Keratinocyte (primary cell): ENCODE measurements at places on chromosomes 6 and 20.

DNA sequence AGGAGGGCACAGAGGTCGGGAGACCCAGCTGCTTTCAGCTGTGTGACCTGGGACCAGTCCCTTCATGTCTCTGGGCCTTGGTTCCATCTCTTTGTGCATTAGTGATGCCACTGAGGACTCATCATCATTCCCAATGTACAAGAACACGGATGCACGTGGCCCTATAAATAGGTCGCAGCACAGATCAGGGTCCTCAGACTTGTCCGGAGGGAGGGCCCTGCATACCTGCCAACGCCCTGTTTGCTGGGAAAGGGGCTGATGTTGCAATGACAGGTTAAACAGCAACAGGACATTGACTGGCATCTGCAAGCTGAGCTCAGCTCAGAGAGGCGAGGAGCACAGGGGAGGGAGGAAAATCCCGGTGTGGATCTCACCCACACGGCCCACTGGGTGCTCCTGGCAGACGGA is 21.8 kb downstream of the TGM2 start:
- H3K27me3 ChIP-seq, result no peaks in the 10 kb centered on the region
- H3K27ac ChIP-seq, result no peak overlapping the region
- peaks cover 20% of the 10 kb centered on the region for H3K4me1 ChIP-seq
- peaks cover 2% of the 10 kb centered on the region for H3K36me3 ChIP-seq
- no peak overlapping the region for H3K4me3 ChIP-seq

DNA sequence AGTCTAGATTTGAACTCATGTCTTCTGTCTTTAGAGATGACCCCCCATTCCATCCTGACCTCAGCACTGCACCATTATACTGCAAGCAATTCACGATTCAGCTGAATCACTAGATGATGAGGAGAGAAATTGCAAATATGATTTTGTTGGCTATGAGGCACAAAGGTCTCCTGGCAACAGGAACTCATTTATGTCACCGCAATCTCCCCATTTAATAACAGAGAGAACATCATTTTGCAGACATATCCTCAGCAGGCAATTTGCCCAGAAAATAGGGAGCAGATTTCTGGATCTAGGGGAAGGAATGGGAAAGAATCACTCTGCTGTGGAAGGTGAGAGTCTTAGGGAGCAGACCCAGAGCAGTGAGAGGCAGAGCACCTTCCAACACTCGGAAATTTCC is 303.0 kb downstream of the PAX1 start:
- DNase-seq, result no peak
- H3K36me3 ChIP-seq, result no peaks in the 10 kb centered on the region
- no peak overlapping the region for H3K27ac ChIP-seq
- H3K4me3 ChIP-seq, result no peak overlapping the region
- no peaks in the 10 kb centered on the region for H3K4me1 ChIP-seq

- H3K36me3 ChIP-seq, result peaks cover 42% of the 10 kb centered on the region
- H3K27ac ChIP-seq, result no peak overlapping the region
These were observed 62.7 kb downstream of the COL12A1 start for GRCh38 chr6:75143191-75143590.

DNA sequence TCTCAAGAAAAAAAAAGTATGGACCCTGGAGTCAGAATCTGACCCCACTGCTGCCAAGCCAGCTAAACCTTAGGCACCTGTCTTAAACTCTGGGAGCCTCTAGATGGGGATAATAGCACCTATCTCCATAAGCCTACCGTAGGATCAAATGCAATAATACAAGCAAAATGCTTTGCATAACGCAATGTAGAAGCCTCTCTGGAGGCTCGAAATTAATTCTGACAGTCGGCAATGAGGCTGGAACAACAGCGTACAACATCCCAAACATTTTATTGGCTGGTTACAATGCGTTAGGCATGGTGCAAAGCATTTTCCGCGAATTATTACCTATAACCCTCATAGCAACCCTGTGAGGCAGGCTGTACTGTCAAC is 521 bp downstream of the CDK5RAP1 start:
- H3K4me1 ChIP-seq, result peaks cover 28% of the 10 kb centered on the region
- no peaks in the 10 kb centered on the region for H3K27me3 ChIP-seq
- H3K4me3 ChIP-seq, result peak overlapping the region; percentile 87
- no peak for DNase-seq
- peak overlapping the region; percentile 64 for H3K27ac ChIP-seq
- H3K36me3 ChIP-seq, result no peaks in the 10 kb centered on the region

DNA sequence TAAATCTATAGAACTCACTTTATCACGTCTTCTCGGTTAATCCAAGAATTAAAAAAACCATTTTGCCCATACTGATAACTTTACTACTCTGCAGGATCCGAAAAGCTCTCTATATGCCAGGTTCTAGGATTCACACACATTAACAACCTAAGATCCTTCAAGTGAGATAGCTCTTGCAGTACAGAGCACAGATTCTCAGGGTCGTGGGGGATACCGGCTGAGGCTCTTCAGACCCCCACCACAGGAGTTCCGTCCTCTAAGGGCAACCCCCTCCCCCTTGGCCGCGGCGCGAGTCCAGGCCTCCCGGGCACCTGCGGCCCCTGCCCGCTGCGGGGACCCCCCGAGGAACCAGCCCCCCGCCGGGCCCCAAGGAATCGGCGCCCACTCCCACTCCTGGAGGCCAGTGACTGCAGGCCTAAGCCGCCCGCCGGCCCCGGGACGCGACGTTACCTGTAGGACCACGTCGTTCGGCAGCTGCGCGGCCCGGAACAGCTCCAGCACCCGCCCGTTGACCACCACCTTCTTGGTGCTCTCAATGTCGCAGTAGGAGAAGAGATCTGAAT is 892 bp downstream of the REPS1 start:
- no peak for DNase-seq
- no peaks in the 10 kb centered on the region for H3K36me3 ChIP-seq
- peak overlapping the region; percentile 95 for H3K4me3 ChIP-seq
- peak overlapping the region; percentile 81 for H3K27ac ChIP-seq
- H3K27me3 ChIP-seq, result no peaks in the 10 kb centered on the region

GRCh38 chr6:89353118-89353556 is 615 bp upstream of the UBE2J1 start:
- DNase-seq, result no peak
- peaks cover 11% of the 10 kb centered on the region for H3K4me1 ChIP-seq
- peak overlapping the region; percentile 94 for H3K4me3 ChIP-seq
- H3K27ac ChIP-seq, result peak overlapping the region; percentile 58
- peaks cover 4% of the 10 kb centered on the region for H3K27me3 ChIP-seq
- no peaks in the 10 kb centered on the region for H3K36me3 ChIP-seq

- H3K4me3 ChIP-seq, result no peak overlapping the region
- H3K36me3 ChIP-seq, result no peaks in the 10 kb centered on the region
- no peaks in the 10 kb centered on the region for H3K27me3 ChIP-seq
- no peaks in the 10 kb centered on the region for H3K4me1 ChIP-seq
- no peak overlapping the region for H3K27ac ChIP-seq
- DNase-seq, result no peak
These were observed 240.8 kb downstream of the PLCB1 start for GRCh38 chr20:8372824-8373380.

DNA sequence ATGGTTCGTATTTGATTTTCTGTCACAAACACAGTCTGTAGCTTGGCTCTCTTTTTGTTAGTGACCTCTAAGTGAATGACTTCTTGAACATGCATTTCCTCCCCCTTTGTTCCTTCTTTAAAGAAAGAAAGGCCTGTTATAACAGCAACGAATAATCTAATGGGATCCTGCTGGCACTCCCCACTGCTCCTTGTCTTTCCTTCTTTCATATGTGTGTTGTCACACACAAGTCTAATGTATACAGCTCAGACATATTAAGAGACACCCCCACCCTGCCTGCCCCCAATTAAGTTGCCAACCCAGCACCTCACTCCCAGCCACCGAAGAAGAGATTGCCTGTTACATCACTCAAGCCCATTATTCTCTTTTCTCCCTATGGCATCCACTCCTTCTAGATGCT is 4.9 kb upstream of the SAMD5 start:
- no peak overlapping the region for H3K27ac ChIP-seq
- no peaks in the 10 kb centered on the region for H3K36me3 ChIP-seq
- H3K4me3 ChIP-seq, result no peak overlapping the region
- H3K4me1 ChIP-seq, result peaks cover 8% of the 10 kb centered on the region

- H3K4me3 ChIP-seq, result no peak overlapping the region
- peaks cover 14% of the 10 kb centered on the region for H3K4me1 ChIP-seq
- no peak for DNase-seq
- H3K36me3 ChIP-seq, result no peaks in the 10 kb centered on the region
- no peaks in the 10 kb centered on the region for H3K27me3 ChIP-seq
- no peak overlapping the region for H3K27ac ChIP-seq
These were observed 101.2 kb downstream of the MYO6 start for GRCh38 chr6:75850026-75850833.

GRCh38 chr20:58127701-58128111 is 100.7 kb downstream of the ANKRD60 start:
- no peaks in the 10 kb centered on the region for H3K36me3 ChIP-seq
- H3K27me3 ChIP-seq, result peaks cover 24% of the 10 kb centered on the region
- peaks cover 29% of the 10 kb centered on the region for H3K4me1 ChIP-seq
- no peak overlapping the region for H3K27ac ChIP-seq

DNA sequence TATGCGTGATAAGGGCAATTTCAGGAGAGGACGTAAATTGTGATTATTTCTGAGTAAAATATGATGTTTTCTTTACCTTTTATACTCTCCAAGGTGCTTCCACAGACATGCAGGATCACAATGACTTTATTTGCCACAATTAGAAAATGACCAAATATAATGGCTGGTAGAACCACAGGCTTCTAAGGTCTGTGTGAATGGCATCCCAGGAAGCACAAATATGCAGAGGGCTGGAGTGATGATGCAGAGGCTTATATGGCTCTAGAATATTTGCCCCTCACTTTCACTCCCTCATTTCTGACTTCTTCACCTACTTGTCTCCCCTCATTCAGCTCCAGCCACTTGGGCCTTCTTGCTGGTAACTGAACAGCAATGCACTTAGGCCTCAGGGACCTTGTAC is 502.1 kb upstream of the MAP3K7 start:
- no peaks in the 10 kb centered on the region for H3K36me3 ChIP-seq
- H3K4me1 ChIP-seq, result no peaks in the 10 kb centered on the region
- H3K27me3 ChIP-seq, result no peaks in the 10 kb centered on the region
- DNase-seq, result no peak
- H3K27ac ChIP-seq, result no peak overlapping the region

- no peak overlapping the region for H3K27ac ChIP-seq
- H3K4me3 ChIP-seq, result no peak overlapping the region
- no peaks in the 10 kb centered on the region for H3K36me3 ChIP-seq
- no peak for DNase-seq
These were observed 4.8 kb upstream of the TUBB2B start for GRCh38 chr6:3232017-3232945.

- no peaks in the 10 kb centered on the region for H3K4me1 ChIP-seq
- H3K27me3 ChIP-seq, result no peaks in the 10 kb centered on the region
- DNase-seq, result no peak
- H3K36me3 ChIP-seq, result no peaks in the 10 kb centered on the region
- H3K27ac ChIP-seq, result no peak overlapping the region
- H3K4me3 ChIP-seq, result no peak overlapping the region
These were observed 94.2 kb upstream of the MBOAT1 start for GRCh38 chr6:20306491-20306890.

- no peak overlapping the region for H3K4me3 ChIP-seq
- H3K27ac ChIP-seq, result no peak overlapping the region
- no peaks in the 10 kb centered on the region for H3K27me3 ChIP-seq
- DNase-seq, result no peak
- H3K36me3 ChIP-seq, result no peaks in the 10 kb centered on the region
- no peaks in the 10 kb centered on the region for H3K4me1 ChIP-seq
These were observed 7.4 kb downstream of the EPM2A start for GRCh38 chr6:145727817-145728388.
